ENCODE measurements at places on chromosomes 5 and 9.

- DNase-seq, result no peak
Measured at GRCh38 chr9:130939405-130940026, 469 bp upstream of the FIBCD1 start.

DNA sequence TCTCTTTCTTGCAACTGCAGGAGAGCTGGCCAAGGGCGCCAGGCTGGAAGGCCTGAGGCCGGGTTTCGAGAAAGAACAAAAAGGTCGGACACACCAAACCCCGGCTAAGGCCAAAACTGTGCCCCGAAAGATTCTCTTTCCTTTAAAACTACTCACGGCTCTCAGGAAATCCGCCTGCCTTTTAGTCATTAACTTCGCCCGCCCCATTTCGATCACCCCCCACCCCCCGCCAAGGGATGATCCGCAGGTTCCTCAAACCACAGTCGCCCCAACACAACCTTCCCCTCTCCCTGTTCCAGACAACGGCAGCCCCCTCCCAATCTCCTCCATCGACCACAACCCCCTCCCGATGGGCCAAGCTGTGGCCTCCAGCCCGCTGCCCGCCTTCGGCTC is 536 bp downstream of the FEM1C start:
- DNase-seq, result no peak

DNA sequence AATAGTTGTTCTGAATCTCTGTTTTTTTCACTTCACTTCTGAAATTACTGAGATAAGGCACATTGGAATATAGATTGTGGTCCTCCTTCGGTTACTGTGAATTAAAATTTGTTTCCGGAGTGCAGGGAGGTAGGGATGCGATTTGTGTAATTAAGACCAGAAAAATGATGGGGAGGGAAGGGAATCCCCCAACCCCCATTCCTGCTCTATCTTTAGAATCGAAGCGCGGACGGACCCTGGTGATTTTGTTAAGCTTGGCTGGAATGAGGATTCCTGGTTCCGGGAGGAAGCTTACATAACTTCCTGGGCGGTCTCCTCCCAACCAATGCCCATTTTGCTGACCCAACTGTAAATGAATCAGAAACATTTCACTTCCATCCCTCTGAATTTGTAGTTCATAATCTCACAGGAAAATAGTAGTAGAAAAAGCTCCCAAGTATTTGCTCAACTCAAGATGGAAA is 220.1 kb upstream of the MSX2 start:
- peak; percentile 27 for DNase-seq

DNA sequence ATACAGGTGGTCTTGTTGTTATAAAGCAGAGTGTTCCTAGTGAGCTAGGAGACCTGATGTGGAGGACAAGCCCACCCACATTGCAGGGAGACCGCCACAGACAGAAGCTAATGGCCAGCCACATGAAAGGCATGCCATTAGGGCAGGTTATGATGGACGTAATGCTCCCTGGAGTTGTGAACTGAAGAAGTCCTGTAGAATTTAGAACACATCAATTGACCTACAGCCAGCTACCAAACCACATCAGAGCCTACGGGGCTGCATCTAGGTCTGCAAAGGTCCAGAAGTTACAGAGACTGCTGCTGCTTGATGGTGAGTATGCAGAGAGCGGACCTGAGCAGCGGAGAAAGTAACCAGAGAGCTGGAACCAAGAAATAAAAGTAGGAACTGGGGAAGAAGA is 116.6 kb downstream of the LPAR1 start:
- DNase-seq, result no peak

DNA sequence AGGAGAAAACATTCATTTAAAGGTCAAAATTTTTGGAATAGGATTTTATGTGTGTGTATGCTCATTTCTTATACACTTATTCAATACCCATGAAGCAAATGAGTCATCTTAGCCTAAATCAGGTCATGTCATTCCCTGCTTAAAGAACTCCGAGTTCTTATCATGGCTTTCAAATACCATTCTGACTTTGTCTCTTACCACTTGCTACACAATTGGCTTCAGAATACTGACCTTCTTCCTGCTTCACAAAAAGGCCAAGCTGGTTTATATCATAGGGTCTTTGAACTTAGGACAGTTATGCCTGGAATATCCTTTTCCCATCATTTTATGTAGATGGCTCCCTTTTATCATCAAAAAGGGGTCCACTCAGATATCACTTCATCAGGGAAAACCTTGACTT is 652.2 kb upstream of the WWC1 start:
- DNase-seq, result peak; percentile 69

GRCh38 chr9:15010581-15010980 is 100.4 kb upstream of the FREM1 start:
- no peak for DNase-seq

- DNase-seq, result no peak
Measured at GRCh38 chr5:12780536-12780935, 876.3 kb upstream of the CTNND2 start.

- peak; percentile 76 for DNase-seq
Measured at GRCh38 chr5:54993318-54993717, 7.9 kb upstream of the ESM1 start.

DNA sequence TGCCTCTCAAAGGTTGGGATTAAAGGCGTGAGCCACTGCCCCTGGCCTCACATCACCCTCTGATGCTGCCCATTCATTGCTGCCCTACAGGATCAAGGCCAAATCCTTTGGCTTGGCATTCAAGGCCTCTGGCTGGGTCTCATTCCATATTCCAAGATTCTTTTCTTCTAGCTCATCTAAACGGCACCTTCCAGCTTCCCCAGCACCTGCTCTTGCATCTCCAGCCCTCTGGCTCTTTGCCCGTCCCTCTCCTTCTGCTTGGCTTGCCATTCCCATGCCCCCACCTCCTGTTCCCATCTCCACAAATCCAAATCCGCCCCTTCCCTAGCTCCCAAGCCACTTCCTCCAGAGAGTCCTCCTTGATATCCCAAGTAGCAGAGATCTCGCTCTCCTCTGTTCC is 33.1 kb downstream of the CORO2A start:
- DNase-seq, result no peak

DNA sequence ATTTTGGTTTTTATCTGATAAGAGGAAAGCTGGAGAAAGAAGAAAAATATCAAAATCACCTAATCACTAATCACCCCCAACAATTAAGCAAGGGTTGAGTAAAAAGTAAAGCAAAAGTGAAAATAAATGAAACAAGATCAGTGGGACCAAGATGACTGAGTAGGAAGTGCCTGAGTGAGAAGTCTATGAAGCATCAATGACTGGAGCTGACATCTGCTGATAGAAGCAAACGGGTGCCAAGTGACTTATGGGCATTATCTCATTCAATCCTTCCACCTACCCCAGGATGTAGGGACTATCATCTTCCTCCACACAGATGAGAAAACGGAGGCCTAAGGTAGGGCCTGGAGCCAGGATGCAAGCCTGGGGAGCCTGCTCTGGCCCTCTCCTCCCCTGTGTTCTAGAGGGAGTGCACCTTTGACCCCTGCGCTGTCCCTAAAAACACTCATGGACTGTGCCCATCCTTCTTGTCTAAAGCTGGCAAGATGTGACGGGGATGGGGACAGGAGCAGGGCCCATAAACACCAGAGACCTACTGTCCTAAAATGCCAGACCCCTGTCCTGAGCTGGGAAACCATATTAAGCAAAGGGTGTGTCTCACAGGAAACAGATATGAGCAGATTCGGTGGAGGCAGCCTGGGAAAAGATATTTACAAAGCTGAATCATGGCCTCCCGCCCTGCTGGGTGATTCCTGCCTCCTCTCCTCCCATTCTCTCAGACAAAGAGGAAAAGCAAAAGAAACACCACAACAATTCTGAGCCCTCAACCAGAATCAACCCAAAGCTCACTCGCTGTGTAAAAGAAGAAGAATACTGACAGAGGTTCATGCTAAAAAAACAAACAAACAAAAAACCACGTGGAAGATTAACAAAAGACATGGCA is 116.0 kb downstream of the AUH start:
- DNase-seq, result peak; percentile 61

GRCh38 chr5:51027271-51027670 is 356.0 kb upstream of the ISL1 start:
- no peak for DNase-seq

DNA sequence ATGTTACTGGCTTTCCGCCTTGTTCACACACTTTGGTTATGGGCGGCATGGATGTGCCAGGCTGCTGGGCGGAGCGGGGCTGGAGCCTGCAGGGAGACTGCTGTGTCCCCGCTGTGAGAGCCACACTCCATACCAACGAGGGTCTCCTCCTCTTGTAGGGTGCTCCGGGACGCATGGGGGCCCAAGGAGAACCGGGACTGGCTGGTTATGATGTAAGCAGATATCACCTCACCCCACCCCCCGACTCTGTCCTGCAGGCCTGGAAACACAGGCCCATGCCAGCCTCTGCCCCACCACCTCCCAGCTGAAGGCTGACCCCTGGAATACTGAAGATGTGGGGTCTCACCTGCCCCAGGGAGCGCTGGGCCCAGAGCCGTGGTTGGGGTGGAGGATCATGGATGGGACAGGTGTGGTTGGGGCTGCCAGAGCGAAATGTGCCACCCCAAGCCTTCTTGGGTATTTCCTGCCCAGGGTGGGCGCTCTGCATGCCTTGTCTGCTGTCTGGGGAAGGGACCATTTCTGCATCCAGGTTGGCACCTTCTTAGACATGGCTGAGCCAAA is 39.3 kb upstream of the ORM1 start:
- DNase-seq, result no peak

DNA sequence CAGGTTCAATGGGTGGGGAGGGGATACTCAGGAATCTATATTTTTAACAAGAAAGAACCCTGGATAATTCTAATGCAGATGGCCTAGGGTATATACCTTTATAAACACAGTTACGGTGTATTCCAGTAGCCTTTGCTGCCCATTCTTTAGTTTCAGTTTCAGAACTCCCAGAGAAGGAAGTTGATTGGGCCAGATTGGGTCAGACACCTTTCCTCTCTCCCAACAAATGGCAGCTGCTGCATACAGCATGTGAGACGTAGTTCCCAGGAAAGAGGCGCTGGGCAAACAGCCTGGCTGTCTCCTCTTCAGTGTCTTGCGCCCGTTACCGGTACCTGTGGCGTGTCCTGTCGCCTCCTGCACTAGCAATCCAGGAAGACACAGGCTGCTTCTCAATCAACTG is 20.4 kb downstream of the ACO1 start:
- no peak for DNase-seq

DNA sequence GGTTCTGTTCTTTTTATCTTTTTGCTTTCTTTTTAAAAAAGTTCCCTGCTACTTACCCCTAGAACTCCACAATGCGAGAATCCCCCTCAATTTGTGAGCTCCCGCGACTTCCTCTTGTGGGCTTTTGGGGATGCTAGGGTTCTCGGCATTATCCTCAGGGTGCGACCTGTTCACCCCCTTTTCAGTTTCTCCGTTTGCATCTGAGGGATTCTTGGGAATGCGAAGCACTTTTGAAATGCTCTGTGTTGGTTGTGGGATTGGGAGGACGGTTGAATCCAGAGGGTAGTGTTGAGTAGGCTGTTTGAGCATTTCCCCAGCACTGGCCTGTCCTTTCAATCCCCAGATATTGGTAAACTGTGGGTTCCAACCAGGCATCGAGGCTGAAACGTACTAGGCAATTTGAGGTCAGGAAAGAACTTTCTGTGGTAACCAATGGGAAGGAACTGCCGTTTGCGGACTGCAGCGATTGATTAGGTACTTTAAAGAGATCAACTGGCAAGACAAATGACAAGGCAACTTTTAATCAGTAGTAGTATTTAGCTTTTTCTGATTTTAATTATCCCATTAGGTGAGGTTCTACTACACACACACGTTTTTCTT is 415 bp downstream of the XRCC4 start:
- peak; percentile 59 for DNase-seq

- no peak for DNase-seq
Measured at GRCh38 chr5:150067405-150067960, 18.9 kb downstream of the CSF1R start.

- DNase-seq, result no peak
Measured at GRCh38 chr5:11560915-11561697, 343.1 kb downstream of the CTNND2 start.

DNA sequence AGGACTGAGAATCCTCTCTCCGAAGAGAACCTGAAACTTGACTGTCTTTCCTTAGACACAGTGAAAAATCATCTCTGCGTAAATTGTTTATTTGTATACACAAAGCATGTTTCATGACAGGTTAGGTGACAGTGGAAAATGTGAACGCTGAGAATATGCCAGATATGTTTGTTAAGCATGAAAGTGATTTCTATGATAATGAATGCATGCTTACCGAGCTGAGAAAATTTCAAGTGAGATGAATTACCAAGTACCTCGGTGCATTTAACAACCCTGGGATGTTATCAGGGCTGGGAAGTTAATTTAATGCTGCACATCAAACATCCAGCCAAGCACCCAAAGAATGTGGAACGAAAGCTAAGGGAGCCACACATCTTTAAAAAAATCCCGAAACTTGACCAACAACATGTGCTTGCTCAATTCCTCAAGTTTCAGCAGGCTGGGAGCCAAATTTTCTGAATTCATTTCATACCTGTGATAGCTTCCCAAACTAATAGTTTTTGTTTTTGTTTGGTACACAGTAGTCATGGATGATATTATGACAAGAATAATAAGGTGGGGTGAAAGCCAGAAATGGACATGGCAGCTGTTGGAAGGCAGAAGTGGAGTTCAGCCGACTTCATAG is 336.9 kb downstream of the ARHGEF28 start:
- peak; percentile 59 for DNase-seq

GRCh38 chr5:40356248-40356647 is 323.5 kb upstream of the PTGER4 start:
- peak; percentile 12 for DNase-seq
